ENCODE measurements at places on chromosomes 16 and 17.

- no peak for DNase-seq
Measured at GRCh38 chr17:43658900-43659299, 2.8 kb downstream of the MEOX1 start.

- DNase-seq, result no peak
Measured at GRCh38 chr16:52552643-52553042, 5.7 kb upstream of the TOX3 start.

GRCh38 chr16:51952500-51952899 lies 594.4 kb downstream of the TOX3 start:
- no peak for DNase-seq

GRCh38 chr17:36544044-36544306 lies 744 bp upstream of the GGNBP2 start:
- no peak for DNase-seq

- DNase-seq, result no peak
Measured at GRCh38 chr17:18377437-18378204, at the start of gene EVPLL. Gene EVPLL (plus strand): TSS chr17:18377778. CDS start chr17:18380938, 3,160 bp downstream.
